ENCODE measurements at places on chromosomes 12 and 14.
A peak's percentile ranks its signal among the peaks of the same experiment; 100 is the strongest.

DNA sequence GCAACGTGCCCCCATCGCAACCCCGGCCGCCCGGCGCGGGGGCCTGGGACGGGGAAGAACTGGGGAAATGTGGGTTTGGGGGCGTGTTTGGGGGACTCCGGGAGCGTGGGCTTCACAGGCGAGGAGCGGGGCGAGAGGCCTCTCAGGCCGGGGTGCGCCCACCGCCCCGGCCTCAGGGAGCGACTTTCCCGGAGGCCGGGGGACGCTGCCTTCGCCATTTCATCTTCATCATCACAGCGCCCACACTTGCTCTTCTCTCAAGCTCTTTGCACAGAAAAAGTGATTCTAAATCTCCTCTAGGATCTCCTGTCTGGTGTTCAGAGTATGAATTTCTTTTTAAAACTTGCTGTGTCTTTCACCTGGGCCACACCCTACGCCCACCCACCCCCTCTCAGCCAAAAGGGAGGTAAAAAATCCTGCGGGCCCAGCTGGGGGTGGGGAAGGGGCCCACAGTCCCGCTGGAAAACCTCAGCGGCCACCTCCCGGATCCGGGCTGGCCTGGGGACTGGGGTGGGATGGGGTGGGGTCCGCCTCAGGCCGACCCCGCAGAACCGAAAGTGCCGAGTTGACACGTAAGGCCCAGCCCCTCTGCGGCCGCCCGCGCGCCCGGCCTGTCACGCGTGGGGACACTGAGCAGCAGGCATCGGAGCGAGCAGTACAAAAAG is 7.4 kb downstream of the CDKN1B start:
- no peak for DNase-seq

DNA sequence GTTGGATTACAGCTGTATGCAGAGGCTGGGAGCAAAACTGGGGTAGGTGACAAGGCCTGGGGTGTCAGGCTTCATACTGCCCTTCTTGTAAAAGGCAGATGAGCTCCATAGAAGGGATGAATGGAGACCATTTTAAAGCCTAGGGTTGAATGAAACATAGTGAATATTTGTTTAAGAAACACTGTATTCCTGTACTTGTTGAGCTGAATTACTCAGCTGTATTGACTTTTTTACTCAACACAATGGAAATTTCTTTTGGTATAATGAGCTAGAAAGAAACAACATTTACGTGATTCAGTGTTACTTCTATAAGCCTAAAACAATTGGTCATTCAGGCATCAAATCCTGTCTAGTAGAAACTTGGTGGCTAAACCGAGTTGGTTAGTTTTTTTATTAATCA is 14.1 kb downstream of the ATP6V0A2 start:
- DNase-seq, result no peak

- no peak for DNase-seq
These were observed 147.1 kb upstream of the PLEKHA5 start for GRCh38 chr12:18982226-18982949.

DNA sequence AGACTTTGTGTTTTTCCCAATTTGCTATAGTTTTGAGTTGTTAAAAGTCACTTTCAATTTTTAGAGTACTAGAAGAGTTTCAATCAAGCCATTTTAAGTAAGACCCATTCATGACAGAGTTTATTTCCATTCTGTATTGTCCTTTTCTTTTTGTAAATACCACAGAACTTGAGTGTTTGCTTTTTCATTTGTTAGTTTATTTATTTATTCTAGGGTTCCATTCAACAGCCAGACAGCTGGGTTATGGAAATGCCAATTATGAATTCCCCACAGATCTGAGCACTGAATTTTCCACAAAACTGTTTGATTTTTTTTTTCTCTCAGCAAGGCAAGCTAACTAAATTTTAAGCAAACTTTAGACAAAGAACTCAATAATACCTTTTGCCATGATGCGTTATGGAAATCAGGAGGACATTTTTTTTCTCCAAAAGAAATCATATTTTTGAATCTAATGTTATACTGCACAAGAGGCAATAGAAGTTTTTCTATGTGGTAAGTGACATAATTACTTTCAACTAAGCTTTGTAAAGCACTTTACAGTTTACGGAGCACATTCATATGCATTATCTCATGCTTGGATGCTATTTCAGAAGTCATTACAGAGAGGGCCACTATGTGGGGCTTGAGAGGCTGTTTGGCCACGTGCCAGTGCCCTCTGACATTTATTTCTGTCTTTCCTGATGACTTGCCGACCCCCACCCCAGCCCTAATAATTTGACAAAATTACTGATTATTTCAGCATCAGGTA is 181.5 kb downstream of the VRK1 start:
- no peak for DNase-seq

GRCh38 chr14:34050606-34051005 is 99.7 kb upstream of the EGLN3 start:
- no peak for DNase-seq

DNA sequence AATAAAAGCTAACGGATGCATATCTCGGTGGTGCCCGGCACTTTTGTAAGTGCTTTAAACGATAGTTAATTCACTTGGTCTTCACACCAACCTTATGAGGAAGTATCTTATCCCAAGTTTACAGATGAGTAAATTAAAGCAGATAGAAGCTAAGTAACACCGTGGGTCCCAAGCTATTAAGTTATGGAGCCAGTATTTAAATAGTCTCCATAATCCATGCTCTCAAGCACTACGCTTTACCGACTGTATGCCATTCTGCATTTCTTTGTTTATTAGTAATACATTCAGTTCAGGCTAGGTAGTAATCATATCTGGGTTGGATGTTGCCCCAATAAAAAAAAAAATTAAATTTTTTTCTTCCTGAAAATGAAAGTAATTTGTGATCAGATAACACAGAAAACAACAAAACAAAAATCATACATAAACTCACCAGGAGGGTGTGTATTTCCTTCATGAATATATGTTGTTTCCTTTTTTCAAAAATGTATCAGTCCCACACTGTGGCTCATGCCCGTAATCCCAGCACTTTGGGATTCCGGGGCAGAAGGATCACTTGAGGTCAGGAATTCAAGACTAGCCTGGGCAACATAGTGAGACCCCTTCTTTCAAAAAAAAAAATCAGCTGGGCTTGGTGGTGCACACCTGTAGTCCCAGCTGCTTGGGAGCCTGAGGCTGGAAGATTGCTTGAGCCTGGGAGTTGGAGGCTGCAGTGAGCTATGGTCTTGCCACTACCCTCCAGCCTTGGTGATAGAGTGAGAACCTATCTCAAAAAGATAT is 1.4 kb upstream of the M6PR start:
- no peak for DNase-seq

DNA sequence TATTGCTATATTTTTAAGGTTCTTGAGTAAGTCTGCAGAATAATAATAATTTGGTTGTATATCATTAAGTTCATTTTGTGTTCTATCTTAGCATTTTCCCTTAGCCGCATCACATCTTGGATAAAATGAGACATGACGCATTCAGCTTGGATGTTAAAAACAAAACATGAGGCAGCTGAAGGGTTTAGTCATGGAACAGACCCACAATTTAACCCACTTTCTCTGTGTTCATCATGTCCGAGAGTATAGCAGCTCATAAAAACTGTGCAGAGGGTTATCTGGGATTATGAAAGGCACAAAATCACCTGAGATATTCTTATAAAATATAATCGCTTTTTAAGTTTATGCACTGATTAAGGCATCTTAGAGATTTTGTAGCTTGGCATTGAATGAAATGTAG is 219.3 kb downstream of the TRHDE start:
- no peak for DNase-seq

- DNase-seq, result no peak
These were observed 58.4 kb downstream of the SOX5 start for GRCh38 chr12:23891115-23891514.

DNA sequence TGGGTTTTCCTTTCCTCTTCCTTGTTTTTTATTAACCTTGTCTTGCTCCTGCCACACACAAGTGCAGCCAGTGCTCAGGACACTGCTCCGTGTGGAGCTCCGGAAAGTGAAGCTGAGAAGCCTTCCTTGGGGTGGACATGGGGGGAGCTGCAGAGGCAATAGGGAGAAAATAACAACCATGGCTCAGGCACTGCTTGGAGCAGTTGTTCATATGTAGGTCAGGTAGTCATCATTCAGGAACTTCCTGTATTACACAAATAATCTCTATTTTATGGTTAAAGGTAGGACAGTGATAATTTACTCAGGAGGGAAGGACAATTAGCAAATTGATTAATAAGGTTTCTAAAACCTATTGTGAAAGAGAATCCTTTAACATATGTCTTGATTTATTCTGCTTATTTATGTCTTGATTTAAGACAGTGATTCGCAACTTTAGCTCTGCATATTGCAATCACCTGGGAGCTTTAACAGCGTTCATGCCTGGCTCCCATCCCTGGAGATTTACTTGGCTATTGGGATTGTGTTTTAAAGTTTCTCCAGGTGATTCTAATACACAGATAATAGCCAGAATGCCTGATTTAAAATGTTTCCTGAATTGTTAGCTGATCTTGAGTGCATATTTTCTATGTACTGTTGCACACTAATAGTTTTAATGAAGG is 92.1 kb downstream of the ETV6 start:
- no peak for DNase-seq

- DNase-seq, result peak; percentile 52
These were observed 186.0 kb downstream of the TMTC3 start for GRCh38 chr12:88328090-88328489.

DNA sequence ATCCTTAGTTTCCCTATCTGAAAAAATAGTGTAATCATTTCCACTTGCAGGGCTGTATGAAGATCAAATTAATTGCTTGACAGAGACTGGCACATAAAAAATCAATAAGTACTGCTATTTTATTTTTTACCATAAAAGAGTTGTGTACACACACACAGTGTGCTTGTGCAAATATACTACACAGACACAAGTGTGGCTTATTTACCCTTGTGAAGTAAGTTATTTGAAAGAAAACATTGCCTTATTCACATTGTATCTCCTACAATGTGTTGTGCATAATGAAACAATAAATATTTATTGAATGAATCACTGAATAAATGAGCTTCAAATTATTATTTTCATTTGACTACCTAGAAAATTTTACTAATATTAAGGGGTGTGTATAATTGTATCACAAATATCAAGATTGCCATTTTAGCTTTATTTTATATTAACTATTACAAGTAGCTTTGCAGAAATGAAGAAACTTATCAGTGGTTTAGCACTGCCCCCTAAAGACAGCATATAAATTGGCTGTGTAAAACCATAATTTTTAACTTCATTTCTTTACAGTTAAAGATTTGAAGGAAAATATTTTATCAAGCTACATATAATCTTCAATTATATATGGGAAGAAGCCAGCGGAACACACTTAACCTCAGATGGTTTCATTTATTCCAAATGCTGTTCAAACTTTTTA is 11.3 kb downstream of the GARIN6 start:
- peak; percentile 7 for DNase-seq

- no peak for DNase-seq
These were observed 194.6 kb upstream of the KRR1 start for GRCh38 chr12:75705749-75706711.

- no peak for DNase-seq
These were observed 131.1 kb downstream of the NEDD1 start for GRCh38 chr12:97038131-97038530.

DNA sequence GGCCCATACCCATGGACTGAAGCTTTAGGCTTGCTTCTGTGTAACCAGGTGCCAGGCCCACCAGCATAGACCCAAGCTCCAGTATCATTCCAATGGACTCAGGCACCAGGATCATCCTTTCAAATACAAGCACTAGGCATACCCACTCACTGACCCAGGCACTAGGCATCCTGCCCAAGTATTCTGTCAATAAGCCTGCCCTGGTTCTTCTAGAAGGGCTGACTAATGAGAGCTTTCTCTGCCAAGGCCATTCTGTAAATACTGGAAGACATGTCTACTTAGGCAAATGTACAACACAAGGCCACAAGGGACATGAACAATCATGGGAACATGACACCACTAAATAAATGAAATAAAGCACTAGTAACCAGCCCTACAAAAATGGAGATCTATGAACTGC is 352.2 kb downstream of the FSCB start:
- DNase-seq, result no peak

GRCh38 chr14:104364830-104365229 is 214.7 kb upstream of the C14orf180 start:
- no peak for DNase-seq

DNA sequence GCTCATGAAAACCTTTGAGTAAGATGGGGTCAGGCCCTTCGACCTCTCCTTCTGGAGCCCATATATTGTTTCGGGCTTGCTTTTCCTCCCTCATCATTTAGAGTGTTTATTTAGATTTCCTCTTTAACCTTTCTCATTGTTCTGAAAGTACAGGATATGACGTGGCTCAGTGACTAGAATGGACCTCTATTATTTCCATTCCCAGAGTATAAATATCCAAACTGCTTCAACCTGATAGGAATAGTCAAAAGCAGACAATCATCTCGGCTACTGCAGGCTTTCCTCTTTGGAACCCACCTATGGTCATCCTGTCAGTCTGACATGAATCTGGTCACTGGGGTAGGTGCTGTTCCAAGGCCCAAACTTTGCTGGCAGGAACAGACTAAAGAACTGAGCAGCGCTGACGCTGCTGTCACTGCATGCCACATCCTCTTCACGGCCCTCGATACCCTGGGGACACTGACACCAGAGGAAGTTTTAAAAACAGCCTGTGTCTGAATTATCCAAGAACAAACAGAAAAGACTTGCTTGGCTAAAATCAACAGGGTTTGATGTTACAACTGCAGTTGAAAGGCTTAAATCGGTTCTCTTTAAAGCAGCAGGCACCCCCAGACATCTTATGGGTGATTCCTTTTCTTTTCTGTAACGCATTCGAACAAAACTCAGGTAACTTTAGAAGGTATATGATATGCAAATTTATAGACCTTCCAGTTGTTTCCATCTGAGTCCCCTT is 5.0 kb upstream of the DDX47 start:
- DNase-seq, result no peak

DNA sequence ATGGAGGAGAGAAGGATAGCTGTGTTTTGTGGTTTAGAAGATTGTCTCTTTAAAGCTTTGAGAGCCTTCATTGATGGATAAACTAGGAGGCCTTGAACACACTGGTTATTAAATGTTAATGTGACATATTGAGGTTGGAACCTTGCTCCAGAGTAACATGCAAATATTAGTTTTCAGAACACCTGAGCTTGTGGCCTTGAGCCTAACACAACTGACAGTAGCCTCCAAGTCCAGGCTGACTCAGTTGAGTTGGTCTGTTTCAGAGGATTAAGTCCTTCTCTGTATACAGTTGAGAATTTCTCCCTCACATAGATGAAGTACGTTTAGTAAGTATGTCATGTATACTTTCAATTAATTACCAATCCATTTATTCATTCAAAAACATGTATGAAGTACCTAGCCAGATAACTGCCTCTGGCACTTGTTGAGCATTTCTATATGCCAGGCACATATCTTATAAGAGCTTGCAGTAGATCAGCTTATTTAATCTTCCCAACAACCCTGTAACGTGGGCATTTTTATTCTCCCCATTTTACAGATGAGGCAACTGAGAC is 63.5 kb downstream of the ELK3 start:
- DNase-seq, result no peak

DNA sequence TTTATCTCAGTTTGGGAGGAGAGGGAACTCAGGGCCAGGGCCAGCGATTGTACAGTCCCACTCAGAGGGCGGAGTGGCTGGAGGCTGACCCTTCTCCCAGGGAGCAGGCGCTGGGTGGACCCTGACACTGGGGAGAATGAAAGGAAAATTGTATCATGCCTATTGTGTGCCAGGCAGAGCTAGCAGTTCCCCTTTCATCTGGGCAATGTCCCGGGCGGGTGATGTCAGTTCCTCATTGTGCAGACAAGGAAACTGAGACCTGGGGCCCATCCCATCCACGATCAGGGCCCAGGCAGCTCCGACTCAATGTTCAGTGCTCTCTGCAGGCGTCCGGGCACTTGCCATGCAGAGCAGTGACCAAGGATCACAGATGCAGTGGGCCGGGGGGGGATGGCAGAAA is 101.9 kb upstream of the RTL1 start:
- DNase-seq, result no peak

Data from epithelial cell of proximal tubule (primary cell).